ENCODE measurements at places on chromosomes 3 and 15.

GRCh38 chr15:42092398-42093318, 1.7 kb downstream of the PLA2G4D start:
- DNase-seq = no peak

- no peak for DNase-seq
These were observed 7.2 kb downstream of the ITIH3 start for GRCh38 chr3:52801839-52802238.

DNA sequence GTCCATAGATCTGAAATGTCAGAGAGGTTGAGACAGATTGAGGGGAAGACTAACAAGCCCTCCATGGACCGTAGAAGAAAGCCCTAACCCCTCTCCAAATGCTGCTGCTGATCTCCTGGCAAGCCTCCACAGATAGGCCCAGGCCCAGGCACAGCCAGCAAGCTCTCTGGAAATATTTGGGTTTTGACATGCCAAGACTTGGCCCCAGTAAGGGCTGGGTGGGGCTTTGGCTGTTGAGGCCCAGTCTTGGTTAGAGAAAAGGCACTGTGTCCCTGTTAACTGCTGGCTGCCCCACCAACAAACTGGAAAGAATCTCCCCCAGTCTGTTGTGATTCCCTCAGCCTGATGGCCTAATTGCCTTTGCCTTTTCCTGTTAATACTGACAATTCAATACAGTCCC, 208.8 kb upstream of the CTDSPL start:
- DNase-seq = no peak

DNA sequence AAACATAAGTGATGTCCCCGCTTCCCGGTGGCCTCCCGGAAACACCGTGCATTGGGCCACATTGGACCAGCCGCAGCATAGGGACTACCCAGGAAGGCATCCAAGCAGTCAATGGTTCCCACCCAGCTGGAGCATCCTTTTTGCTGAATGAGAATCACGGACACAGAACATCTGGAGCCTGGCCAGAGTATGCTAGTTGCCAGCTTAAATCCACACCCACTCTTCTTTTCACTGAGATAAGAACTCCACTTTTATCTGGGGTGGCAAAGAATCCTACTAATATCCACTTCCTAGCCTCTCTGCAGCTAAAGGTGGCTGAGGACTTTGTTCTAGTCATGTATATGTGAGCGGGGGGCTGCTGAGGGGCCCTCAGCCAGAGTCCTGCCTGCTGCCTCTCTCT, 95.2 kb upstream of the PLXNA1 start:
- DNase-seq = no peak

DNA sequence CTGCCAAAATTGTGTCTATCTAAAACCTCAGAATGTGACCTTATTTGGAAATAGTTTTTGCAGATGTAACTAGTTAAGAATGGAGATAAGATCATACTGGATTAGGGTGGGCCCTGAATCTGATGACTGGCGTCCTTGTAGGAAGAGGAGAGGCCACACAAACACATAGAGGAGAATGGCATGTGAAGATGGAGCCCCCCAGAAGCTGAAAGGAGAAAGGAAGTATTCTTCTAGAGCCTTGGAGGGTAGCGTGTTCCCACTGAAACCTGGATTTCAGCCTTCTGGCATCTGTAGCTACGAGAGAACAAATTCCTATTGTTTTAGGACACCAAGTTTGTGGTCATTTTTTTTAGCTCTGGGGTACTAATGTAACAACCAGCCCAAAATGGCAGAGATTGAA, 423.0 kb upstream of the TPM1 start:
- DNase-seq = no peak

GRCh38 chr15:41870689-41871081, 23.2 kb downstream of the SPTBN5 start:
- DNase-seq = peak; percentile 30

GRCh38 chr3:66039590-66039887, 821 bp upstream of the MAGI1 start:
- DNase-seq = no peak

GRCh38 chr15:76939715-76940114, 8.2 kb downstream of the RCN2 start:
- DNase-seq = no peak

GRCh38 chr3:11844891-11845290, 1.8 kb downstream of the TAMM41 start:
- DNase-seq = no peak

DNA sequence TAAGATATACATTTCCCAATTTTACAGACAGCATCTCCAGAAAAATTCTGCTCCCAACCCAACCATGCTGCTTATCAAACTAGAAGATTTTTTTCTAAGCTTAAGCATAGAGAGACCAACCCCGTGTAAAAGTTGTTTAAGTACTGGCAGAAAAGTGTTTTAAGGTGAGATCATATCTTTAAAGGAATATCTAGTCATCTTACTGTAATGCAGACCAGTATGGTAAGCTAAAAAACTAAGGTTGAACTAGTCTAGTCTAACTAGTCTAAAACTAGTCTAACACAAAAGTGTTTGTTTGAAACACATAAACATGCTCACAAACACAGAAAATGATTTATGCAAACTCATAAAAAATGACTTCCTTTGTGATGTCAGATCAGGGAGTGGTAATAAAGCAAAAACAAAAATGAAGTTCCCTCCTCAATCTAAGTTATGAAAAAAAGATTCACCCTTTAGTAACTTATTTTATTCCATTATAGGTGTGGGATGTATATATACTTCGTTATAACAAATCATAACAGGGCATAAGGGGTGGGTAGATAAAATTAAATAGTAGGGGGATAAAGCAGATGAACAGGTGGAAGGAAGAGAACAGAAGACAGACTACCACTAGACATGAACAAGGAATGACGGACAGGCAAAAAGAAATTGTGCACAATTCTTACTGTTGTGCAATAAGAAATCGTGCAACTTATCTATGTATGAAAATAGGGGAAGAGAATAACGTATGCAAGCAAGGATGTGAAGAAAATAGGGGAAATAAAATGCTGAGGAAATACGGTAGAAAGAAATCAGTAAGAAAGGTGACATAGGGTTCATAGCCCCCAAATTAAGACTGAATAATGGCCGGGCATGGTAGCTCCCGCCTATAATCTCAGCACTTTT, 10.0 kb downstream of the MYO5A start:
- DNase-seq = no peak

DNA sequence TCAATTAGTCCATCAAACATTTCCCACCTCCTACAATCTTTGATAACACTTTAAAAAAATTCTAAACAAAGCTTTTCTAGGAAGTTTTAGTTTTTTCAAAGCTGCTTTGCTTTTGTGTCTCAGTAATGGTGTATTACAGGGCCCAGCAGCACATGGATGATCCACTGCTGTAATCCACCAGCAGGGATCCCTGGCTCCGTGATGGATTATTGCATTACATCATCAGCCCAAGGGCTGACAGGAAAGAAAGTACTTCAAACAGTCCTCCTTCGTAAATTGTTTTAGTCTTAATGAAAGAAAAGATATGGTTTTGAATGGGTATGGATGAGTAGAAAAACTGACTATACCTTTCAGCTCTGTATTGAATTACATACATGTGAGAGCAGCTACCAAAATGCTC, 688.9 kb upstream of the NAALADL2 start:
- no peak for DNase-seq

DNA sequence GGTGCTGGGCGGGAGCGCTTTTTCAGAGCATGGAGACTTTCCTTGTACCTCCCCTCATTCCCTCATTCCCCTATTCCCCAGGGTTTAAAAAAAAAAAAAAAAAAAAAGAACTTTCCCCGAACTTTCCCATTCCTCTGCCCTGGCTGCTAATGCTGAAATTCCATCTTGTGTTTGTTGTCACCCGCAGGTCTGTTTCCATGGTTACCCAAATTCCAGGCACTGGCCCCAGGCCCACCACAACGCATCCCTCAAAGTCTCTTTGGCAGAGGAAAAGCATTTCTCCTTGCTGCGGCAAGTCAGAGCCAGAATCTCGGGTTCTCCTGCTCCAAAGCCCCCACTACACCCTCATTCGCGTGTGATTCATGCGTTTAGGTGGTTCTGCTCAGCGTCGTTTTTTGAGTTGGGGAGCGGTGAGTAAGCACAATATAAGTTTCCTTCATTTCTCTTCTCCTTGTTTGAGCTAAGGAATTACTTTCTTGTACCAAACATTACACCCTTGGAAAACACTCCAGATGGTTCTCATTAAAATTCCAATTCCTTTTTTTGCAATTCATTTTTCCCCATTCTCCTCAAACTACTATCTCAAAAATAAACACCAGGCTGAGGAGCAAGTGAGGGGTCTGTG, 21.6 kb downstream of the ANAPC13 start:
- no peak for DNase-seq

DNA sequence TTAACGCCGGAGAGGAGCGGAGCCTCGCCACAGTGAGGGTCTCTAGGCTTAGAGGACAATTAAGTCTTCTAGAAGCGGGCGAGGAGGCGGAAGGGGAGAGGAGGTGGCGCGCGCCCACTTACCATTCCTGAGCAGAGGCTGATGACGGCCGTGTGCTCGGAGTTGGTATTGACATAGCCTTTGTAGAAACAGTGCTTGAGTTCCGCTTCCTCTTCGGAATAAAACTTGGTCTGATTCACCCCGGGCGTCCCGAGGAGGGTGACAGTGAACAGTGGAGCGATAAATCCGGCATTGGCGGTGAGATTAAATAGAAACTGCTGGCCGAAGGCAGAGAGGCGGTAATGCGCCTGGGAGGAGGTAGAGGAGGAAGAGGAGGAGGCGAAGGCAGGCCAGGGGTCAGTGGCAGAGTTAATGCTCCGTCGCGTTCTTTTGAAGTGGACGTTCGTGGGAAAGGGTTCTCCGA, 1.3 kb downstream of the ADAMTS9 start:
- no peak for DNase-seq

- no peak for DNase-seq
These were observed 47.5 kb upstream of the SLC9A9 start for GRCh38 chr3:143895805-143896204.

Measured in activated CD8-positive, alpha-beta memory T cell treated with anti-CD3 and anti-CD28 coated beads for 4 hours (primary cell).